ENCODE measurements at places on chromosomes 5 and 9.

DNA sequence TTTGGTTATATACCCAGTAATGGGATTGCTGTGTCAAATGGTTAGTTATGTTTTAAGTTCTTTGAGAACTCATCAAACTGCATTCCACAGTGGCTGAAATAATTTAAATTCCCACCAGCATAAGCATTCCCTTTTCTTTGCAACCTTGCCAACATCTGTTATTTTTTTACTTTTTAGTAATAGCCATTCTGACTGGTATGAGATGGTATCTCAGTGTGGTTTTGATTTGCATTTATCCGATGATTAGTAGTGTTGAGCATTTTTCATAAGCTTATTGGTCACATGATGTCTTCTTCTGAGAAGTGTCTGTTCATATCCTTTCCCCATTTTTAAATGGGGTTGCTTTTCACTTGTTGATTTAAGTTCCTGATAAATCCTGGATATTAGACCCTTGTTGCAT lies 435.7 kb upstream of the RIOK2 start:
- DNase-seq: peak; percentile 63

DNA sequence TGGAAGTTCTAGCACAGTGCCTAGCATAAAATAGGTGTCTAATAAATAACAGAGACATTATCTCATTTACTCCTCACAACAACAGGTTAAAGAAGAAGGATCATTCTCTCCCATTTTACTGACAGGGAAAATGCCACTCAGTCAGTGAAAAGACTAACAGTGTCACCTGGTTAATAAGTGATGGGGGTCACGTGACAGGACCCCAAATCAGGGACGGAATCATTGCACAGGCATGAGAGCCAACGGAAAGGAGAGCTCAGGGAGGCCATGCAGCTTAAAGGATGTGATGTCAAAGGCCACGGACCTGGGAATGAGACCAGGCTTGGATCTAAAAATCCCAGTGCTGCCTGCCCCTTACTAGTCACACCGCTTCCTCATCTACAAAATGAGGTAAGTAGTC lies 101.2 kb downstream of the BNC2 start:
- DNase-seq: no peak

DNA sequence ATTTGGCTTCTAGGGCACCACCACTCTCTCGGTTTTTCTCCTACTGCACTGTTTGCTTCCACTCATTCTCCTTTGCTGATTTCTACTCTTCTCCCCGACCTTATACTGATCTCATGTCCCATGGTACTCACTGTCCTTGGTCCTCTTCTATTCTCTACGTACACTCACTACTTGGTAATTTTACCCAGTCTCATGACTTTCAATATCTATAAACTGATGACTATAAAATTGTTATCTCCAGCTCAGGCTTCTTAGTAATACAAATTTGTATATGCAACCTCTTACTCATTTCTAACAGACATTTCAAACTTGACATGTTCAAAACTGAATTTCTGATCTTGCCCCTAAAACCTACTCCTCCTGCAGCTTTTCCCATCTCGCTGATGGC lies 4.1 kb downstream of the RAPGEF6 start:
- DNase-seq: no peak

GRCh38 chr9:128365525-128365924 lies 5.6 kb upstream of the URM1 start:
- DNase-seq: no peak

- DNase-seq: no peak
These were observed 5.4 kb upstream of the PITX1 start for GRCh38 chr5:135039271-135040033.

DNA sequence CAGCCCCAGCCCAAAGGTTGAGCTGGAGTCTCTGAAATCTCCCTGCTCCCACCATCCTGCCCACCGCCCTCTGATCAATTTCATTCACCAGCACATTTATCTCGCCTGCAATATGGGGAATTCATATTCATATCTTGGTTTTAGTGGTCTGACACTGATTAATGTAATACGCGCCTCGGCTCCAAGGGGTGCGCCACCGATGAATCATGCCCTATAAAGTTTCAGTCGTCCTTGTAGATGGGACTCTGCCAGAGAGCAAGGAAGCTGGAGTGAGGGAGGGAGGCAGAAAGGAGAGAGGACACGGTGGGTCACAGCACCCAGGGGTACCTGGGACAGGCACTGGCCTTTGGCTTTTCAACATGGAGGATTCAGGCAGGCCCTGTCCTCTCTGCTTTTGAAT lies 8.9 kb downstream of the IRX1 start:
- no peak for DNase-seq

DNA sequence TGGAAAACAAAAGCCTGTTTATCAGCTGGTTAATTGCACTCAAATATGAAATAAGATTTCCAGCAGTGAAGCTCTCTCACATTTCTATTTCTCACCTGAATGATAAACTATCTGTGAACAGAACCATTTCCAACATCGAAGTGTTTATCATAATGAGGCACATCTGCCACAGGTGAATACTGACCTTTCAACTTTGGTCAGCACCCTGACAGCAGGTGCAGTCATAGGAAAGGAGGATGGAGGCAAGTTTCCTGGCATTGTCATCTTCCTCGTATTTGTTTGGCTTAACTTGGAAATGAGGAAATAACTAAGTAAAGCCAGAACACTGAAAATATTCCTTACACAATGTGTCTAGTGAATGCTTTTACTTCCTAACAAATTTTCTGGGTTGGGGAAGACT lies 716.4 kb downstream of the NR2F1-AS1 start:
- DNase-seq: no peak

DNA sequence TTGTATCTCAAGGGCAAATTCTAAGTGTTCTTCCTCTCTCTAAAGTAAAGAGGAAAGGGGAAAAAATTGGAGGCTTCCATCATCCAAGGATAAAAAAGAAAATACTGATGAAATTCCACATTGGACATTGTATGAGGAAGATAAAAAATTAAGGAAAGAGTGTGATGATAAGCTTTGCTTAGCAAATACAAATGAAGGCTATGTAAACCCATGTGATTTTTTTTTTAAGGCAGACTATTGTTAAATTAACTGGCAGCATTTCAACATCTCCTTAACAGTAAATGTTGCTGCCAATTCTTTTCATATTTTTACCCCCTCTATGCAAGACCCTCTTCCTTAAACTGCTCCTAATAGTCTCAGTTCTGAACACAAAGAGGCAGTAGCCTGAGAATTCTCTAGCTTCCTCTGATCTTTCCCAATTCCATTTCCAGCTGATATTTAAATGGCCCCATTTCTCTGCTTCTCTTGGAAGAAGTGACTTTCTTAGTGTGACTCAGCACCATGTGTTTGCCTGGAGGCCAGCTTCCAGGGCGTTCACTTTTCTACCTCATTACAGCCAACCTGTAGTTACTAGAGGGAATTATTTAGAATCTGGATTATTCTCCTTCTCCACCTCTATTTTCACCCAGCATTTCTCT lies 159.7 kb downstream of the TLE1 start:
- DNase-seq: peak; percentile 39

- no peak for DNase-seq
These were observed 6.9 kb upstream of the GRPEL2 start for GRCh38 chr5:149338364-149338763.

GRCh38 chr5:5409151-5409810 lies 13.2 kb upstream of the ICE1 start:
- DNase-seq: no peak

DNA sequence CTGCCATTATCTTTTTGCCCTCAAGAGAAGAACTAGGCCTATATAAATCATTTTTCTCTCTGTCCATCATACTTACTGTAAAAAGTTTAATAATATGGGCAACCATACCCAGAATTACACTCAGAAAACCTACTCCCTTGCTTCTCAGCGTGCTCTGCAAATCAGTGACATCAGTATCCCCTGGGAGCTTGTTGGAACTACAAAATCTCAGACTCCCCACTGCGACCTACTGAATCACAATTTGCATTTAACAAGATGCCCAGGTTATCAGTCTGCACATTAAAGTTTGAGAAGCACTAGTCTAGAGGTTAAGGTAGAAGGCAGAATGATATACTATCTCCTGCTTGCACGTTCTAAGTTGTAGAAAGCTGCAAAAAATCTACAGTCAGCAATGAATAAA lies 127.2 kb downstream of the MLLT3 start:
- DNase-seq: no peak

GRCh38 chr9:101369286-101369685 lies 15.5 kb downstream of the BAAT start:
- DNase-seq: no peak

- no peak for DNase-seq
These were observed 502.4 kb downstream of the GADD45G start for GRCh38 chr9:90107040-90107725.

- no peak for DNase-seq
These were observed 194.2 kb upstream of the SMC2 start for GRCh38 chr9:103899866-103900265.

DNA sequence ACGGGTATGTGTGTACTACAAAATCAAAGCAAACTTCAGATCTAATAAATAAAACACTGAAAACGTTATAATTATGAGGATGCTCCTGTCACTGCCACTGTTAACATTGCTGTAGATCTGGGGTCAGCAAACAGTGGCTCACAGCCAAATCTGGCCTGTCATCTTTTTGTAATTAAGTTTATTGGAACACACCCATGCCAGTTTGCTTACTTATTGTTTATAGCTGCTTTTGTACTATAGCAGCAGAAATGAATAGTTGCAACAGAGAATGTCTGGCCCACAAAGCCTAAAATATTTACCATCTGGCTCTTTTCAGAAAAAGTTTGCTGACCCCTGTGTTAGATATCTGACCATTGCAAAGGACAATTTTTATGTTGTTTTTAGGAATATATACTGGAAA lies 32.1 kb downstream of the PRRC1 start:
- no peak for DNase-seq

GRCh38 chr5:149646564-149646963 lies 65.3 kb downstream of the ARHGEF37 start:
- no peak for DNase-seq

- no peak for DNase-seq
These were observed 380.6 kb downstream of the ADGRV1 start for GRCh38 chr5:90939211-90939610.

DNA sequence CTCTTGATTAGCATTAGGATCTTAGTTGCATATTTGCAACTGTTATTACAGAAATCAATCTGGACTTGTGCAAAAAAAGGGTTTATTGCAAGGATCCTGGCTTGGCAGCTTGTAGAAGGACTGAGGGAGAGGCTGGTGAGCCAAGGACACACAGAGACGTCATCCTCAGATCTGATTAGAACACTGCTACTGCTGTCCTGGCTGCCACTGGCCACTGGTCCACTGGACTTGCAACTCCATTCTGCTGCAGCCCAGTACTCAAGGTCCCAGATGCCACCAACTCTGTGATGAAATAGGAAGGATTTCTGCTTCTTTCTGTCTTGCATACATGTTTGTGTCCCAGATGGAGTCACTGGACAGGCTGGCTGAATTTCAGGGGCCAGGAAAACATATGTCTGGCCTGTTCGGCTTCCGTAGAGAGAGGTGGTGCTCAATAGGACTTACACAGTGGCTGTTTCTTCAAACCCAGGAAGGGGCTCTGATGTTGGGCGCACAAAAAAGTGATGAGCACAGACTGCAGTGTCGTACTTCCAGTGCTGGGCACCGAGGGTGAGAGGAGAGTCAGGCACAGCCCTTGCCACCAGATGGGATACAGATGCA lies 68.9 kb upstream of the SH3PXD2B start:
- DNase-seq: no peak

- DNase-seq: peak; percentile 63
These were observed 163.8 kb upstream of the TRPM3 start for GRCh38 chr9:71285191-71285656.

DNA sequence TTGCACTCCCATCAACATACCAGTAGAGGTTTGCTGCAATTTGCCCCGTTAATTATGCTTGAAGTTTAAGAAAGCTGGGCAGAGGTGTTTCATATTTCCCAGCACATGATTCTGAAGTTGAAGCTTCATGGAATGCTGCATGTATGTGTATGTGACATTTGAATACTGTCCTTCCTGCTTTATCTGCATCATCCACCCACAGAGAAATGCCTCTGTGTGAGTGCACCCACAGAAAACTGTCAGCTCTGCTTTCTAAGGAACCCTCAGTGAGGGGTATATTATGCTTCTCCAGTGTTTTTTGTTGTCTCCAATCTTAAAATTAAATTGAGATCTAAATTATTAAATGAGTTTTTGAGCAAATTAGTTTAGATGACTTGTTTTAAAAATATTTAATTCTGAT lies 358.1 kb upstream of the PIK3R1 start:
- no peak for DNase-seq

- DNase-seq: peak; percentile 47
These were observed 153.8 kb upstream of the NR3C1 start for GRCh38 chr5:143557061-143557818.

DNA sequence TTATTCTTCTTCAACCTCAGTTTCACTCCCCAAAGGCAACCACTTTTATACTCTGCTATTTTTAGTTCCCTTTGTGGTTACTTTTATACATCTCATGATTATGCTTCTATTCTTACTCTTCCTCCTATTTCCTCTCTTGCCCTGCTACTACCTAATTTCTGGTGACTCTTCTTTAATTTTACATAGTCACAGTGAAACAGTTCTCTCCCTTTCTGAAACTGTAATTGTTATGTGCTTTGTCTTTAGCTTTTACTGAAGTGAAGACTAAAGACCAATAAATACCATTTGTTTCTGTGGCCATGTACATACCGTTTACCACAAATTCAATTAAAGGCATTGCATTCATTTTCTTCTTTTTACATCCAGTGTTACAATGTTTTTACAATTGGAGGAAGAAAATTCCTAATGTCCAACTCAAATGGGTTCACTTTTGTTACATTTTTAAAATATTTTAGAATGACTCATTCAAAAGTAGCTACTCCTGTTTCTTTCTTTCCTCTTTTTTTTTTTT lies 410.6 kb downstream of the PSAT1 start:
- peak; percentile 89 for DNase-seq
